ENCODE measurements at places on chromosomes 5 and 9. TPM values are rescaled to one million over a fixed set of nuclear protein-coding genes. Genes with fewer than 3 reads are reported as not detected.

SKP1 gene
- total RNA-seq: 506 TPM

ST6GALNAC6 gene
- 48.4 TPM for total RNA-seq

SNCAIP gene
- 1.4 TPM for total RNA-seq

GRCh38 chr5:125214080-125214479 lies 467.6 kb upstream of the ZNF608 start:
- no peak for DNase-seq

GRCh38 chr9:4119778-4120554 lies 179.9 kb downstream of the GLIS3 start:
- no peak for DNase-seq

GRCh38 chr5:142798099-142798770 lies 28.1 kb downstream of the ARHGAP26 start:
- no peak for DNase-seq

DNA sequence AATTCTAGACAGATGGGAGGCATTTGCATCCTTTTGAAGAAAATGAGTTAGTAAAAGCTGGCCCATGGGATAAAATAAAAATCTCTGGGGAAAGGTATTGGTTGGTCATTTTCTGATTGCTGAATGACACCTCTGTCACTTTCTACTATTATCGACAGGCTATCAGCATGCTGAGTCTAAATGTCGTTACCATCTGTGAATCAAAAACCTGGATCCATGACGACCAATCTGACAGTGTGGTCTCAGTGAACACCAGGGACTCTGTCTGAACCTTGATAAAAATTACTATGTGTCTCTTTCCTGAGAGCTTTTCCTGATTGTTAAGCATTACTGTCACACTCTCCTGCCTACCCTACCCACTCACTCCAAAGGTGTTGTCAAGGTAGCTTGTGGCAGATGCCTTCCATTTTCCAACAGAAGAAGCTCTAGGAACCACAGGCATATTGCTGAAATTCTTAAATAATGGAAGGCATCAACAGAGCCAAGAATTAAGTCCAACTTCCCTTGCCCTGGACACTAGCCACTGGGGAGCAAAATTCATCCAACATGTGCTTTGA lies 12.6 kb upstream of the ASTN2 start:
- no peak for DNase-seq

DNA sequence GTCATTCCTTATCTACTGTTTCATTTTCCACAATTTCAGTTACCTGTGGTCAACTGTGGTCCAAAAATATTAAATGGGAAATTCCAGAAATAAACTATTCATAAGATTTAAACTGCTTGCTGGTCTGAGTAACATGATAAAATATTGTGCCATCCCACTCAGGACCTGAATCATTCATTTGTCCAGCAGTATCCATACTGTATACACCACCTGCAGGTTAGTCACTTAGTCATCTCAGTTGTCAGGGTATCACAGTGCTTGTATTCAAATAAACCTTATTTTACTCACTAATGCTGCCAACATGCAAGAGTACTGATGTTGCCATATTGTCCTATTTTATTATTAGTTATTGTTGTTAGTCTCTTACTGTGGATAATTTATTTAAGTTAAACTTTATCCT lies 139.7 kb downstream of the FBXO4 start:
- no peak for DNase-seq

DNA sequence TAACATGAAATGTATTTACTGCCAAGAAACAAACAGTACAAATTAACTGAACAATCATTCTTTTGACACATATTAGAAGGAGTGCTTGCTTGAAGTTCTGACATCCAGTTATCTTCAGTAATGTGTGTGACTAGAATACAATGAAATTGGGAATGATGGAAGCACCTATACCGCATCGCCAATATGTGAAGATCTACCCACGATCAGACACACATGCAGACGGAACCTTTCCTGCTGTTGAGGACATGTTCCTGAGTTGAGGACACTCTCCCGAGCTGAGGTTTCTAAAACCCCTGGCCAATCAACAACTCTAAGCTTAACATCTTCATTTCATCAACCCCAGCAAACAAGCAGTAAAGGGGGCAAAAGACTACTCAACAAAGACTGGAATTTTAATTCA lies at the start of gene OR13C3:
OR13C3 (minus strand) TSS at position 101 of the 400 bp plus-strand sequence. CDS start 133 bp downstream, outside the sequence.
- DNase-seq: no peak
